Upper lobe of right lung (tissue), 1 donor: ENCODE measurements at places on chromosomes 11 and 22. TPM values are rescaled to one million over a fixed set of nuclear protein-coding genes. Genes with fewer than 3 reads are reported as not detected.

DNA sequence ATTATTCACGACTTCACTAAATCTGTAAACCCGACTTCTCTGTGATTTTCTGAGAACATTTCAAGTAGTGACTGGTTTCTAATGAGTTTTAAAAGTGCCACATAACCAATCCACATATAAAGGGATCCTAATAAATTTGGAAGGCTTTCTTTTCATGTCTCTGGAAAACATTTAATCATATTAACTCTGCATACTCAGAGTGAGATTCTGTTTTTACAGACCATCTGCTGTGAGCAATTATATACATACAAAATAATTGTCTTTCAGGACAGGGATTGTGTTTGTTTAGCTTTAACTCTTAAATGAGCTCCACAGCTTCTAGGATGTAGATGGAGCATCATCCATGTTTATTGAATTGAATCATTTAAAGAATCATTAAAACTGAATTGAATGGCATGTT, 65.1 kb downstream of the PRMT3 start:
- no peak for DNase-seq
- no peaks in the 10 kb centered on the region for H3K27me3 ChIP-seq
- H3K4me1 ChIP-seq, result no peaks in the 10 kb centered on the region
- H3K4me3 ChIP-seq, result no peak overlapping the region
- H3K36me3 ChIP-seq, result no peaks in the 10 kb centered on the region

DNA sequence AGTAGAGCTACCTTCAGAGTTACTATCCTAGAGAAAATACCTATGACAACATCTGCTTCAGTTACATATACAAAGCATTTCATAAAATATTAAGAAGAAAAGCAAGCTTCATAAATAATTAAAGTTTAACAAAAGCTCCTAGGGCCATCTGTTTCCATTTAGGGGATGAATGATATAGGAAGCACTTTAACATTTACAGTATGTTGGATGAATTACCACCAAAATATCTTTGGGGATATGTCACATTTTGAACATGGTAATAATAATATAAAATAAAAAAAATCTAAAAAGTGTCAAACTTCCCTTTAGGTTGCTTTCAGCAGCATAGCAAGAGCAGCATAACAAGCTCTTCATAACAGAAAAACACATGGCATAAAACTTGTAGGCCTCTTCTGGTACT, 104.6 kb downstream of the ATG16L2 start:
- H3K4me1 ChIP-seq, result no peaks in the 10 kb centered on the region
- H3K27me3 ChIP-seq, result no peaks in the 10 kb centered on the region
- H3K4me3 ChIP-seq, result no peak overlapping the region
- no peak overlapping the region for H3K27ac ChIP-seq
- H3K36me3 ChIP-seq, result peaks cover 7% of the 10 kb centered on the region
- DNase-seq, result no peak

The OR4D5 gene
- total RNA-seq, result not detected

GRCh38 chr22:43188829-43189545, 2.1 kb upstream of the TTLL12 start:
- no peak for DNase-seq
- no peak overlapping the region for H3K4me3 ChIP-seq

GRCh38 chr11:69879729-69880005, 60.5 kb upstream of the FGF3 start:
- peak; percentile 27 for DNase-seq
- no peak overlapping the region for H3K4me3 ChIP-seq
- H3K27me3 ChIP-seq, result no peaks in the 10 kb centered on the region
- no peak overlapping the region for H3K27ac ChIP-seq

DNA sequence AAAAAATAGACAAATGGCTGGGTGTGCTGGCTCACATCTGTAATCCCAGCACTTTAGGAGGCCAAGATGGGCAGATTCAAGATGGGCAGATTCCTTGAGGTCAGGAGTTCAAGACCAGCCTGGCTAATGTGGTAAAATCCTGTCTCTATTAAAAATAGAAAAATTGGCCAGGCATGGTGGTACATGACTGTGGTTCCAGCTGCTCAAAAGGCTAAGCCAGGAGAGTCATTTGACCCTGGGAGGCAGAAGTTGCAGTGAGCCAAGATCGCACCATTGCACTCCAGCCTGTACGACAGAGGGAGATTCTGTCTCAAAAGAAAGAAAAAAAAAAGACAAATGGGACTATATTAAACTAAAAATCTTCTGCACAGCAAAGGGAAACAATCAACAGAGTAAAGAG, 55.4 kb downstream of the USP35 start:
- no peaks in the 10 kb centered on the region for H3K27me3 ChIP-seq
- H3K4me3 ChIP-seq, result no peak overlapping the region
- H3K36me3 ChIP-seq, result peaks cover 10% of the 10 kb centered on the region
- H3K27ac ChIP-seq, result no peak overlapping the region
- DNase-seq, result no peak

DNA sequence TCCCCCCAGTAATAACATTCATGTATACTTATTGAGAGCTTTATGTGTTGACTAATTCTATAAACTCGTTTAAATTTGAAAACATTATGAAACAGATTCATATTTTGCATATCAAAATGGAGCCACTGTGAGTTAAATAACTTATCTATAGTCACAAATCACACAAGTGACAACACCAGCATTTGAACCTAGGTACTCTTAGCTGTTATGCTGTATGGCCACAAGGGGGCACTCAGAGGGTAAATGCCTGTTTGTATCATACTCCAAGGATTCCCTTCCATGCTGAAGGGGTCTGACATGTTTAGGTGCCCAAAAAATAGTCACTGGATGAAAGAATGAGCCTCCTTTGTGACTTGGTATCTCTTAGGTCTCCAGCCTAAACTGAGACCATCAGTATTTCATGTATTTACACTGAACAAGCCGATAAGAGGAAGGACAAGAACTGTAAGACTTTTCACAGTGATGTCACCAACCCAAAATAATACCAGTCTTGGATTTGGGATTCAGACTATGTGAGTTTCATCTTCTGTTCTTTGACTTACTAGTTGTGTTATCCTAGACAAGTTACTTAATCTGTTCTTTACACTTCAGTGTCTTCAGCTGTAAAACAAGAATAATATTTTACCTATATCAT, 12.2 kb upstream of the OR52D1 start:
- H3K4me3 ChIP-seq, result no peak overlapping the region
- H3K36me3 ChIP-seq, result no peaks in the 10 kb centered on the region
- H3K27ac ChIP-seq, result no peak overlapping the region
- no peak for DNase-seq
- H3K27me3 ChIP-seq, result no peaks in the 10 kb centered on the region

The PHETA2 gene
- total RNA-seq, result 15.4 TPM

The P2RX3 gene
- not detected for total RNA-seq

The NAALAD2 gene
- 2.6 TPM for total RNA-seq

GRCh38 chr11:1618231-1618630, 3.7 kb downstream of the KRTAP5-4 start:
- H3K36me3 ChIP-seq, result no peaks in the 10 kb centered on the region
- H3K27ac ChIP-seq, result no peak overlapping the region
- DNase-seq, result no peak
- no peaks in the 10 kb centered on the region for H3K4me1 ChIP-seq
- peaks cover 25% of the 10 kb centered on the region for H3K27me3 ChIP-seq

The MMP12 gene
- 0.75 TPM for total RNA-seq

DNA sequence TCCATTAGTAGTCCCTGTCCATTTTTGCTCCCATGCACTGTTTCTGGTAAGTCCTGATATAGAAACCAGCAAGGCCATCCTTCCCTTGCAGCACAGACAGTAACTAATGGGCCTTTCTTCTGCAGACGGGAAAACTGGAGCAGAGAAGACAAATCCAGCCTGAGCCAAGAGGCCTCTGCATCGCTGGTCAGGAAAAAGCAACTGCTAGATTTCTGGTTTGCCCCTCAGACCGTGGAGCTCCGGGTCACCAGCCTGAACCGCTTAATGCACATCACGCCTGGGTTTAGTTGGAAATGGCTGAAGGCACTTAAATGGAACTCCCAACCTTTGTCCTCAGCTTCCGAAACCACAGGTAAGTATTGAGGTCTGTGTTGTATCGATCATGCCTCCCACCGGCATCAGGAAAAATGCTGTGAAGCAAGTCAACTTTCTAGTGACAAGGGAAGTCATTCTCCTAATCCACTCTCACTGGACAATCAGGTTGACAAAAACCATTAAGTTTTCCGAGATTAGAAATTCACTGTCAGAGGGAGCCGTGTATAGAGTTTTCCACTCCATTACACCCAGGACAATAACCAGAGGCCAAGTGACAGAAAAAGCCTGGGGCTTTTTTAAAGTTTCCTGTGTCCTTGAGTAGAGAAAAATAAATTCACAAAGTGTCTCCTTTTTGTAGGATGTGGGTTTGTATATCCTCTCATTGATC, 14.8 kb upstream of the LMO2 start:
- H3K36me3 ChIP-seq, result no peaks in the 10 kb centered on the region
- no peak overlapping the region for H3K4me3 ChIP-seq
- no peak overlapping the region for H3K27ac ChIP-seq
- H3K4me1 ChIP-seq, result no peaks in the 10 kb centered on the region
- no peak for DNase-seq
